ENCODE measurements at places on chromosomes 3 and 15.
A peak's percentile ranks its signal among the peaks of the same experiment; 100 is the strongest.

DNA sequence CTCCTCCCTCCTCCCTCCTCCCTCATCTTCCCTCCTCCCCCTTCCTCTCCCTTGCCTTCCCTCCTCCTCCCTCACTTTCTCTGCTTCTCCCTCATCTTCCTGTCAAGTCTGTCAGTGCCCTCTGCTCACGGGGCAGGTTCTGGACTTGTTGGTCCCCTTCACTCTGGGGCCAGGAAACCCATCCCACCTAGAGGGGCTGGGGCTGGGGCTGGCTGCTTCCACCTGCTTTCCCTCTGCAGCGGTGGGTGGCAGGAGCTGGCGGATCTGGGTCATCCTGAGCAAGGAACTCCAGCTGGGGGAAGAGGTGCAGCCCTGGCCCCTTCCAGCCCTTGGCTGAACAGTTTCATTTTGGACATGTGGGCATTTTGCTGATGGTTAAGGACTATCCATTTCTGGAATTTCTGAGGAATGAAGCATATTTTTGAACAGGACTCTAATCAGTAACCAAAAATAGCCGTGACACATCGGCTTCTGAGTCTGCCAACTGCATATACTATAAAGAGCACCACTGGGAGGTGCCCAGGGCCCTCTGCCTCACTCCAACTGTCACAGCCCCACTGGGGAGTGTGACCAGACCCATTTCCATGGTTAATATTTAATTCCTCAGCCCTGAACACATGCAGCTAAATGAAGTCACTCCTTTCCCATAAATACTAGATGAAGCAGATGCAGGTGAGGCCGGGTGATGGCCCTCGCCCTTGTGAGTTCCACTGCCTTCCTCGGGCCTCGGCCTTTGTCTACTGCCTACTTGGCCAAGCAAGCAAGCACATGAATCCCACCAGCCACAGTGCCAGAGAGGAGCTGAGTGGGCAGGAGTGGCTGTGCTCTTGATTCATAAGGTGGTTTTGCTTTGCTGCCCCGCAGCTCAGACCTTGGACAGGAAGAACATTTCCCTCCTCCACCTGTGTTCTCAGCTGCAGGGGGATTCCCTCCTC, 39.8 kb downstream of the CHDH start:
- peak; percentile 41 for DNase-seq

- DNase-seq: no peak
Measured at GRCh38 chr3:150372320-150372719, 35.8 kb upstream of the TSC22D2 start.

GRCh38 chr15:69096626-69097025, 63.8 kb upstream of the GLCE start:
- no peak for DNase-seq

GRCh38 chr3:23884481-23884880, 32.3 kb downstream of the NKIRAS1 start:
- no peak for DNase-seq

- no peak for DNase-seq
Measured at GRCh38 chr3:1179146-1179545, 86.3 kb downstream of the CNTN6 start.

DNA sequence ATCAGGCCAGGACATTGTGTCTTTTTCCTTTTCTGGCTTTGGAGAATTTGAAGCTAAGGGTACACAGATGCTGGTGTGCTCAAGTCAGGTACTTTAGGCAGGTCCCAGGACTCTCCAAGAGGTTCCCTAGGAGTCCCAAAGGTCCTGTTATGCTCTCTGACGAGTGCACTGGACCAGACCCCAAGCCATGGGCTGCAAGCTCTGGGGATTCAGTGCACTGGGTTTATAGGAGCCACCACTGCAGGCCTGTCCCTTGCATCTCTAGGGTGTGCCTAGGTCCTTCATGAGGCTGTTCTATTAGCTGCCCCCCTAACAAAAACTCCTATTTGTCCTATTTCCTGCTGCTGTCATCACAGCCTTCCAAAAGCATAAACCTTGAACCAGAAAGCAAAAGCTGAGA, 31.9 kb upstream of the BFSP2 start:
- DNase-seq: no peak

DNA sequence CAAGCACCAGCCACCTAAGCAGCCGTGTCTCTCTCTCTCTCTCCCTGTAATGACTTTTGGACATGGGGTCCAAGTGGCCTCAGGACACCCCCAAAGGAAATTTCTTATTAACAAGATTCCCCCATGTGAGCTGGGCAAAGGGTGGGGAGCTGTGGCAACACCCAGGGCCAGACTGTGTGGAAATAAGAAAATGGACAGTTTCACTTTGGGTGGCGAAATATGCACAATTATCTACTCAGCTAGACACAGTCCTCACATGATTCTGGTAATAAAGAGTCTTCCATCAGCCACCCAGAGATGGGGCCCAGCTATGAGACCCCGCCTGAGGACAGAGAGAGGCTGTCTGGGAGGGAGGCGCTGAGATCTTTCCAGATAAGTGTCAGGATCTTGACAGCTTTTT, 96.8 kb upstream of the TPM1 start:
- DNase-seq: no peak

DNA sequence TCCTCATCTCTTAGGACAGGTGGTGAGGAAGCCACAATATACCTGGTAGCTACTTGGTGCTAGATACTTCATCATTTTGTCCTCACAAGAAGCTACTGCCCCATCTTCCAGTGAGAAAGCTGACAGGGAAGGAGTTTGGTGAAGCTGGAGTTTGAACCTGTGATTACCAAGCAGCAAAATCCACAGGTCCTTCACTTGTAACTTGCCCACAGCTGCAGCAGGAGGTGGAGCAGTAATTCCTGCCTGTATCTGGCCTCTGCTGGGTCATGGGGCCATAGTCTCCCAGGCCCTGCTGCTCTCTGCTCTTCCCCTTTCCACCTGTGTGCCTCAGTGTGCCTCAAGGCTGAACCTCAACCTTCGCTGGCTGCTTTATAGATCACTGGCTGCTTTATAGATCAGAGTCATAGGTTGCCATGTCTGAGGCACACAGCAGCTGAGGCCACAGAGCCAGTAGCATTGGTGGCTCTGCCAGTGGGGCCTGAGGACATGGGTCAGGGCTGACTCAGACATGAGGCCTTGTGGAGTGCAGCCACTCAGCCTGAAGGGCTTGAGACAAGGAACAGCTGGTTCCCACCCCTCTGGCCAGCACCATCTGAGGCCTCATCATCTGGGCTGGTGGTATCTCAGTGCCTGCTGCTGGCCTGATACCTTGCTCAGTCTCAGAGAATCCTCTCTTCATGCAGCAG, 11.1 kb upstream of the CHRNB4 start:
- DNase-seq: no peak

DNA sequence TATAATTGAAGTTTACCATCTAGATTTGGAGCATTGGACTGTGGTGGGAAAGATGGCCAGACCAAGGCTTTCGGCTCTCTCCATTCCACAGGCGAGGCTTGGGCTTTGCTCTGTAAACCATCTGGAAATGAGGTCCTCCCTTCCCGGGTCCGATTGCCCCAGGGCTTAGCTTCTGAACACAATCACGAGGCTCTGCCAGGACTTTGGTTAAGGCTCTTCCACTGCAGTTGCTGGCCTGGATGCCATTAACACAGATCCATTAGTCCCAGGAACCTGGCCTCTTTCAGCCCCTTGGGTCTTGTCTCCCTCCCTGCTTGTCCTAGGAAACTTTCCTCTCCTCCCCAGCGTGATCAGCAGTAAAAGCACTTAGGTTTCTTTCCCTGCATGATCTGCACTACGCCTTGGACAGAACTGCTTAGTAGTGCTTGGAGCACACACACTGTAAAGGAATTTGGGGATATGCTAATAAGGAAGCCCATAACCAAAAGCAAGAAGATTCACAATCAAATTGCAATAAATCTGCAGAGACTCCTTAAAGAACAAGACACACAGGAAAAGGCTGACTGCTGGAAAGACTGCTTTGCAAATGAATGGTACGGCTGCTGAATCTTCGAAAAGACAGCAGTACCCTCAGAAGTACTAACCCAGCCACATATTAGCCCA, 154.3 kb downstream of the ECT2 start:
- no peak for DNase-seq

DNA sequence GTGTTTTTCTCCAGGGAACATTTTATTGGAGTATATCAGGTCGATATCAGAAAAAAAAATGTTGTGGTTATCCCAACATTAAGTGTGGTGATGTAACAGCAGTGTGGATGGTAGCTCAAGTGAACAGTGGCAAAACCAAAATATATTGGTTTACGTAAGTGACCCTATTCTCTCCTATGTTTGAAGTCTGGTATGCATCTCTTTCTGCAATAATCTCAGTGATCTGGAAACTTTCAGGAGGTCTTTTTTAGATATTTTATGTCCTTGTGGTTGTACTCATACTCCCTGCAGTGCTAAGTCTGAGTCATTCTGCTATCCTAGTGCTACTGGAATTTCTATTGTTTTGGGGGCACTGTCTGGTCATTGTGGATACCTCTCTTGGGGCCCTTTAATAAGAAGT, 137.9 kb downstream of the SNRPN start:
- no peak for DNase-seq

- DNase-seq: no peak
Measured at GRCh38 chr15:88649753-88650551, 11.1 kb downstream of the ISG20 start.

GRCh38 chr15:57550640-57551039, 41.1 kb upstream of the MYZAP start:
- DNase-seq: no peak

DNA sequence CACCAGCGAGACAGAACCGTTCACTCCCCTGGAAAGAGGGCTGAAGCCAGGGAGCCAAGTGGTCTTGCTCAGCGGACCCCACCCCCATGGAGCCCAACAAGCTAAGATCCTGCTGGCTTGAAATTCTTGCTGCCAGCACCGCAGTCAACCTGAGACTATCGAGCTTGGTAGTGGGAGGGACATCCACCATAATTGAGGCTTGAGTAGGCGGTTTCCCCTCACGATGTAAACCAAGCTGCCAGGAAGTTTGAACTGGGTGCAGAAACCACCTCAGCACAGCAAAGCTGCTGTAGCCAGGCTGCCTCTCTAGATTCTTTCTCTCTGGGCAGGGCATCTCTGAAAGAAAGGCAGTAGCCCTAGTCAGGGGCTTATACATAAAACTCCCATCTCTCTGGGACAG, 151.0 kb downstream of the MBNL1 start:
- DNase-seq: no peak

- DNase-seq: no peak
Measured at GRCh38 chr15:77418966-77419835, 703 bp downstream of the PEAK1 start.

GRCh38 chr15:96331945-96332636, 1.6 kb downstream of the NR2F2 start:
- DNase-seq: no peak

- DNase-seq: no peak
Measured at GRCh38 chr3:107045791-107046190, 331.4 kb upstream of the CCDC54 start.

GRCh38 chr3:142259359-142259758, 34.0 kb upstream of the GK5 start:
- DNase-seq: no peak

- DNase-seq: peak; percentile 52
Measured at GRCh38 chr3:160180581-160181216, 44.5 kb upstream of the C3orf80 start.

GRCh38 chr3:136634821-136635220, 117.4 kb downstream of the STAG1 start:
- no peak for DNase-seq

DNA sequence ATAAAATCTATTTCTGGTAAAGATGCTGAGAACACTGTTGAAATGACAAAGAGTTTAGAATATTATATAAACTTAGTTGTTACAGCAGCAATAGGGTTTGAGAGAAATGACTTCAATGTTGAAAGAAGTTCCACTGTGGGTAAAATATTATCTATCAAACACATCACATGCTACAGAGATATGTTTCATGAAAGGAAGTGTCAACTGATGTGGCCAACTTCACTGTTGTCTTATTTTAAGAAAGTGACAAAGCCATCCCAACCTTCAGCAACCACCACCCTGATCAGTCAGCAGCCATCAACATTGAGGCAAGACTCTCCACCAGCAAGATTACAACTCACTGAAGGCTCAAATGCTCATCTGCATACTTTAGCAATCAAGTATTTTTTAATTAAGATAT, 20.2 kb downstream of the TMEM39A start:
- no peak for DNase-seq

DNA sequence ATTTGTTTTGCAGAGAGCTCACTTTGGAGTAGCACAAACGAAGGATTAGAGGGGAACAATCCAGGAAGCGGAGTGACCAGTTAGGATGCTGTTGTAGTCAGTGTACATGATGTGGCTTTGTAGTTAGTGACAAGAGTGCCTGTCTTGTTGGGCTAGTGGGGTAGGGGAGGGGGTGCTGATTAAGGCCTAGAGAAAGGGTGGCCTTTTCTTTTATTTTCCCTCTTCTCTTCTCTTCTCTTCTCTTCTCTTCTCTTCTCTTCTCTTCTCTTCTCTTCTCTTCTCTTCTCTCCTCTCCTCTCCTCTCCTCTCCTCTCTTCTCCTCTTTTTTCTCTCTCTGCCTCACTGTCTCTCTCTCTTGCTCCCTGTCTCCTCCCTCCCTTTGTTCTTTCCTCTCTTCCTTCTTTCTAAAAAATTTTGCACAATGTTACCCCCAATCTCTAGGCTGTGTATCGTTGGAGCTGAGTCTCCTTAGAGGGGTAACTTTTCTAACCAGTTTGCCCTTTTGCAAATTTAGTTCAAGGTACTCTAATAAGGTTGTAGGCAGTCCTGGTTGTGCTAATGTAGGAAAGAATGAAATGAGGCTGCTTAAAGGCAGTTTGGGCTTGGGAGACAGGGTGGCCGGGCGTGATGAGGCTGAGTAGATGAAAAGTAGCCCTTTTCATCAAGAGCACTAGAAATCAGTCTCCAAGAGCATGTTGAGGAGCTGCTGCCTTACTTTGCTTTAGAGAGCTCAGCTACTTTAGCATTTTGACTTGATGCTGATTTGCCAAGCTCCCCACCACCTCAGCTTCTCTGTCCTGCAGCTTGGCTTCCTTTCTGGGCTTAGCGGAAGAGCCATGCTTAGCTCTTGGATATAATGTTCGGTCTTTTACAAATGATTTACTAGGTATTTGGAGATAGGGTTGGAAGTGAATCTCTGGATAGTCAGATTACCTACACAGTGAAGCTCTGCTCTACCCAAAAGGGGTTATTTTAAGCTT, 58.6 kb downstream of the SV2B start:
- DNase-seq: no peak

GRCh38 chr3:185416513-185416912, 53.6 kb downstream of the MAP3K13 start:
- DNase-seq: no peak

DNA sequence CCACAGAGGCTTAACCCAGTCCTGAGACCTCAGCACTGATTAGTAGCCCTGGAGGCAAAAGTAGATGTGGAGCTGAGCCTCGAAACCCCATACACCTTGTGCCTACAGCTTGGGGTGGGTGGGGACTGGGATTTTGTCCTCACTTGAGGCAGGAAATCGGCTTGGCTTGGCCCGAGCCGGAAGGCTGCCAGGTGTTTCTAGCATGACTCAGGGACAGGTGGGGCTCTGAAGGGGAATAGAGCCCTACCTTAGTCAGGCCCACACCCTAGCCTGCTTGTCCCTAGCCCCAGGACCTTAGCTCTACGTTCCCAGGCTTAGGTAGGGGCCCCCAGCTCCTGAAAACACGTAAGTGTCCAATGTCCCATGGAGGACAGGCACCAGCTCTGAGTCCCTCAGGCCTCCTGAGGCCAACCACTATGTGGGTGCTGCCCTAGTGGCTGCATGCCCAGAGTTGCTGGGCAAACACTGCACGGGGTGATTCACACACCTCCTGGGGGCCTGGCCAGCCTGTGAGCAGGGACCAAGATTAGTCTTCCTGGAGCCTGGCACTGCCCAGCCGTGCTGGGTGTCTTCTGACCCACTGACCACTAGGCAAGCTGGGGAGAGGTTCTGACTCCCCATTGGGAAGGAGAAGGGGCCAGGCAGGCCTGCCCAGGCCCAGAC, 3.1 kb downstream of the MST1R start:
- no peak for DNase-seq

GRCh38 chr15:95655089-95655607, 675.4 kb upstream of the NR2F2 start:
- no peak for DNase-seq

Data from left renal pelvis (tissue), 4 donors.